ENCODE measurements at places on chromosomes 16 and 17.

DNA sequence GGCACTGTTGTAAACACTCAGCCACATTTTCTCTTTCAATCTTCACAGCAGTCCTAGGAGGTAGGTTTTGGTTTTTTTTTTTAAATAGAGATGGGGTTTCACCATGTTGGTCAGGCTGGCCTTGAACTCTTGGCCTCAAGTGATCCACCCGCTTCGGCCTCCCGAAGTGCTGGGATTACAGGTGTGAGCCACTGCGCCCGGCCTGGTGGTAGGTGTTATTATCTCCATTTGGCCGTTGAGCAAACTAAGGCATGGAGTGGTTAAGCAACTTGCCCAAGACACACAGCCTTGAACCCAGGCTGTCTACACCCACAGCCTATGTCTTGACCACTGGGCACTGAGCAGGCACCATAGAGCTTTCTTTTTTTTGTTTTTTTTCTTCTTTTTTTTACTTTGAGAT, 8.6 kb downstream of the SGCA start:
- no peak for DNase-seq

DNA sequence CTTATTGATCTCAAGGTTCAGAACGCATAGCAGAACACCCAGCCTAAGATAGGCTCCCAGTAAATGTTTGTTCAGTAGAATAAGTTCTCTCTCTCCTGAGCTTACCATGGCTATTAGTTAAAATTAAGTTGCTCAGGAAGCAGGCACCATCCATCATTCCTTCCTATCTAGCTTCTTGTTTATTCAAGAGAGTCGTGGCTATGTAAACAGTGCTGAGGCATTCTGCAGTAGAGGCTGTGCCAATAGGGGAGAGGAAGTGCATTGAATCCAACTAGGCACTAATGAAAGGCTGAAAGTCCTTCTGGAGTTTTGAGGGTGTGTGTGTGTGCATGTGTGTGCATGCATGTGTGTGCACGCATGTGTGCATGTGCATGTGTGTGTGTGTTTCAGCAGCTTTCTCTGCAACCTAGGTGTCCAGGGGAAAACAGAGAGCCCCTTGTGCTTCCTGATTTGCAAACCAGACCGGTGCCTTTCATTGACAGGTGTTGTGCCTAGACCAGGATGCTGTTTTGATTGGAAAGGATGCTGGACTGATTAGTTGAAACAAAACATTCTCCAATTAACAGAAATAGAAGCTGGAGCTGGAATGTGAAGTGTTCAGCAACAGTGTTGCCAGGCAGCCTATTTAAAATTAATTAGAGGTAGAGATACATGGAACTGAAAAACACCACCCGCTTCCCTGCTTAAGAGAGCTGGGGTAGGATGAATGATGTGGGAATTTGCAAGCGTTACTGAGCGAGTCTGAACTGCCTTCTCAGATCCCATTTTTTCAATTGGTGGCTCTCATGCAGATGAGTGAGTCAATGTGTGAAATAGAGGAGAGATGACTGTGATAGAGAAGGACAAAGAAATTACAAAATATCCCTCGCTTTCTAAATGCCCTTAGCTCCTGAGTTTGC, 103.3 kb upstream of the CLEC3A start:
- DNase-seq = no peak

DNA sequence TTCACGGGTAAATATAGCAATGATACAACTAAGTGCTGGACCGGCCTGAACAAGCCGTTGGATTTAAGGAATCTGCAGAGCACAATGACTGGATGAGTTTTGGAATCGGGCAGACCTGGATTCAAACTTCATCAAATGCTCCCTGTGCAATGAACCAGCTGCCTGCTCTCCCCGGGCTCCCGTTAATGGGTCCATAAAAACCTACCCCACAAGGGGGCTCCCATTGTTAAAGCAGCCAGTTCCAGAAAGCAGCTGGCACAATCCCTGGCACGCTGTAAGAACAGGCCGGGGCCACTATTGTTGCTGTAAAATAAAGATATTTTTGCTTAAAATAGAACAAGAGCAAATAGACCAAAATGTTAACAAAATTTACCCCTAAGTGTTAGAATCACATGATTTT, 131.9 kb downstream of the C16orf95 start:
- no peak for DNase-seq

DNA sequence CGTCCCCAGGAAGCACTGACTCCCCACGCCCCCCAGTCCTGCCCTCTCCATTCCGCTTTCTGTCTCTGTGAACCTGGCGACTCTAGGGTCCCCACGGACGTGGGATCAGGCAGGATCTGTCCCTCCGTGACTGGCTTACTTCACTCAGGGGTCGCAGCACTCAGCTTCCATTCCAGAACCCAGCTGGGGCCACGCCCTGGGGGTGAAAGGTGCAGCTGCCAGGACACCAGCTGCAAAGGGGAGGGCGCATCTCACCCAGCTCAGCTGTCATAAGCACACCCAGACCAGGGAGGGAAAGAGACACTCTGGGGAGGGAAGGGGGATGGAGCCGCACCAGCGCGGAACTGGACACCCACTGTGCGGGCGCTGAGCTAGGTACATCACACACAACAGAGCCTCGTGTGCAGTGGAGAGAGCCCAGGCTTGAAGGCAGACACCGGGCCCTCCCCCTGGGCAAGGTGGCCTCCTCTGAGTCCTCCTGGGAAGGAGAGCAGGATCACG, 18.5 kb upstream of the HEXD start:
- no peak for DNase-seq

DNA sequence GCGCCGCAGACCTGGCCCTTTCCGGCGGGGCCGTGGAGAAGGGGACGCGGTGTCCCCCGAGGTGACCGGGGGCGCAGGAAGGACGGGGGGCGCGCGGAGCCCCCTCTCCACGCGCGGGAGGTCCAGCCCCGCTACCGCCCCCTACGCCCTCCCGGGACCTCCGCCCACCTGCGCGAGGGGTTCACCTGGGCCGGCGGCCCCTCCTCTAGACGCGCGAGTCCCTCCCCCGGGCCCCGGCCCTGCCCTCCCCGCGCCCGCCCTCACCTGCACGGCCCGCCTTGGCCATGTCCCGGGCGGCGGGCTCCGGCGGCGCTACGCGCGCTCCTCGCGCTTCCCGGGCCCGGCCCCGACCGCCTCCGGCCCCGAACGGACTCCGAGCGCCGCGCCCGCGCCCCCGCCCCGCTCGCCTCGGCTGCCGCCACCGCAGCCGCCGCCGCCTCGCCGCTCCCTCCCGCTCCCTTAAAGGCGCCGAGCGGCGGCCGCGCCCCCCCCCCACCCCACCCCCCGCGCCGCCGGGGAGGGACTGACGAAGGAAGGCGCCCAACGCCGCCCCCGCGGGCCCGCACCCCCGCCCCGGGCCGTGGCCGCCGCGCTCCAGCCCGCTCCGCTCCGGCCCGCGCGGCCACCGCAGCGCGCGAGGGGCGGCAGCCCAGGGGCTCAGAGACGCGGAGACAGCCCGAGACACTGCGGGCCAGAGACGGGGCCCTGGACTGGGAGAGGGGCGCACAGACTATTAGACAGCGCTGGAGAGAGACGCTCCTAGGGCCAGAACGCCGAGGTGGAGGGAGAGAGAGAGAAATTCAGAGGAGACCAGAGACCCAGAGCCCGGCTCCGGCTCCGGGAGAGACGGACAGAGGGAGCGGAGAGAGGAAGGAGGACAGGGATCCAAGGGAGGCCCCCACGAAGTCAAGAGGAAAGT, at the start of gene PITPNM3:
PITPNM3 (minus strand) TSS at position 435 of the 919 bp plus-strand sequence; CDS start at position 286, 149 bp downstream.
- DNase-seq = peak; percentile 43

DNA sequence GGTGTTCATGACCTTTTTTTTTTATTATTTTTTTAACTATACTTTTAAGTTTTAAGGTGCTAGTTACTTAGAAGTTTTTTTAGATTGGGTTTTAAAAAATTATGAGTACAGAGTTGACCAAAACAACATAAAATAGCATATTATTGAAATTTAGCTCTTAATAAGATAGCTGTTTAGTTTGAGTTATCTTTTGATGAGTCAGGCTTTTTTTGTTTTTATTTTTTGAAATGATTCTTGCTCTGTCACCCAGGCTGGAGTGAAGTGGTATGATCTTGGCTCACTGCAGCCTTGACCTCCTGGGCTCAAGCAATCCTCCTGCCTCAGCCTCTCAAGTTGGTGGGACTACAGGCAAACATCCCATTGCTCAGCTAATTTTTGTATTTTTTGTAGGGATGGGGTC, 13.6 kb downstream of the ZNF750 start:
- DNase-seq = no peak

- no peak for DNase-seq
Observed at GRCh38 chr17:45871718-45872117, 22.6 kb upstream of the MAPT start.

DNA sequence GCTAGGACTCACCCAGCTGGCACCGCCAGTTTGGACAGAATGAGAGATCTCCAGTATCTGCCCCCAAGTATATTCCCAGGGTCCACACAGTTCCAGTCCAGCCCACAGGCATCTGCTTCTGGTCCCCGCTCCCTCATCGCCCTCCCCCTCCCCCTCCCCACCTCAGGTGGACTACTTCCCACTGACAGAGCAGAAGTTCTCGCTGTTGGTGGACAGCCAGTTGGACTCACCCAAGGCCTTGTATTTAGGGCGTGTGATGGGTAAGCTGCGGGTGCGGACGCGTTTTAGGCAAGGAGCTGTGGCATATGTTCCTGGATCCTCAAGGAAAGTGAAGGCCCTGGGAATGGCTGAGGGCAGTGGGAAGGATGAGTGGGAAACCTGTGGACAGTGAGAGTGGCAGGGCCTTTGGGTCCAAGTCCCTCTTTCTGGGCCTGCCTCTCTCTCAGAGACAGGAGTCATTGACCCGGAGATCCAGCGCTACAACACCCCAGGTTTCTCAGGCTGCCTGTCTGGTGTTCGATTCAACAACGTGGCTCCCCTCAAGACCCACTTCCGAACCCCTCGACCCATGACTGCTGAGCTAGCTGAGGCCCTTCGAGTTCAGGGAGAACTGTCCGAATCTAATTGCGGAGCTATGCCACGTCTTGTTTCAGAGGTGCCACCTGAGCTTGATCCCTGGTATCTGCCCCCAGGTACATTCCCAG, 14.9 kb downstream of the CNTNAP1 start:
- DNase-seq = no peak

GRCh38 chr16:23941025-23941424, 105.2 kb downstream of the PRKCB start:
- no peak for DNase-seq

- no peak for DNase-seq
Observed at GRCh38 chr17:45429339-45430005, 3.2 kb downstream of the ARHGAP27 start.

GRCh38 chr17:33463887-33464286, 170.8 kb upstream of the ASIC2 start:
- DNase-seq = no peak

GRCh38 chr17:70270554-70270953, 101.2 kb downstream of the KCNJ2 start:
- DNase-seq = peak; percentile 39

DNA sequence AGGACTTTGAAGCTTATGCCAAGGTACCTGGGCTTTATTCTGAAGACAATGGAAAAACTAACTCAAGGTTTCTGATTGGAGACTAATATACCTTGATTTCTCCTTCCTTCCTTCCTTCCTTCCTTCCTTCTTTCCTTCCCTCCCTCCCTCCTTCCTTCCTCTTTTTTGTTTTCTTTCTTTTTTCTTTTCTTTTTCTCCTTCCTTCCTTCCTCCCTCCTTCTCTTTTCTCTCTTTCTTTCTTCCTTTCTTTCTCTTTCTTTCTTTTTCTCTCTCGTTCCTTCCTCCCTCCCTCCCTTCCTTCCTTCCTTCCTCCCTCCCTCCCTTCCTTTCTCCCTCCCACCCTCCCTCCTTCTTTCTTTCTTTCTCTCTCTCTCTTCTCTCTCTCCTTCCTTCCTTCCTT, 98.6 kb upstream of the AXIN2 start:
- DNase-seq = no peak

GRCh38 chr17:55661256-55661758, 61.4 kb downstream of the TMEM100 start:
- no peak for DNase-seq

GRCh38 chr17:71099003-71099714, 929.8 kb downstream of the KCNJ2 start:
- DNase-seq = no peak

DNA sequence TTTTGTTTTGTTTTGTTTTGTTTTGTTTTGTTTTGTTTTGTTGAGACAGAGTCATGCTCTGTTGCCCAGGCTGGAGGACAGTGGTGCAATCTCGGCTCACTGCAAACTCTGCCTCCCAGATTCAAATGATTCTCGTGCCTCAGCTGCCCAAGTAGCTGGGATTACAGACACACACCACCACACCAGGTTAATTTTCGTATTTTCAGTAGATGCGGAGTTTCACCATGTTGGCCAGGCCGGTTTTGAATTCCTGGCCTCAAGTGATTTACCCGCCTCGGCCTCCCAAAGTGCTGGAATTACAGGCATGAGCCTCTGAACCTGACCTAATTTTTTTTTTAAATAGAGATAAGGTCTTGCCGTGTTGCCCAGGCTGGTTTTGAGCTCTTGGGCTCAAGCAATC, 46.5 kb downstream of the CACNG3 start:
- DNase-seq = no peak

DNA sequence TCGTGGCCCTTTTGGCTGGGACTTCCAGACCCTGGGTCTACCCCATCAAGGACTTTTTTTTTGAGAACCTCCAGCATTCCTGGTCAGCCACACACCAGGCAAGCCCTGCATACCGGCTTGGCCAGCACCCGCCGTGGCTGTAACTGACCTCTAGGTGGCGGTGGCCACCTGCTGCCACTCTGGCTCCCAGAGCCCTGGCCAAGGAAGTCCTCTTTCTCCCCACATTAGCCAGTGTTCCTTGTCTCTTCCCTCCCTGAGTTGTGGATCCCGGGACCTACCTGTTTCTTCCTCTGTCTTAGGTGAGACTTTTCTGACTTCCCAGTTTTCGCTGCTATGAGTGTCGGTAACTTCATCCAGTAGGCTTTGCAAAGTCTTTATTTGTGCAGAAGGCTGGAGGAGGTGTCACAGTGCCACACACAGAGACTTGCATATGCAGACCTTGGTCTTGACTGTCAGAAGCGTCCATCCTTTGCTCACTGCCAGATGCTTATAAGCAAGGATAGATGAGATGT, 348.3 kb downstream of the CPPED1 start:
- DNase-seq = peak; percentile 25

GRCh38 chr16:10076037-10076436, 106.2 kb downstream of the GRIN2A start:
- no peak for DNase-seq

DNA sequence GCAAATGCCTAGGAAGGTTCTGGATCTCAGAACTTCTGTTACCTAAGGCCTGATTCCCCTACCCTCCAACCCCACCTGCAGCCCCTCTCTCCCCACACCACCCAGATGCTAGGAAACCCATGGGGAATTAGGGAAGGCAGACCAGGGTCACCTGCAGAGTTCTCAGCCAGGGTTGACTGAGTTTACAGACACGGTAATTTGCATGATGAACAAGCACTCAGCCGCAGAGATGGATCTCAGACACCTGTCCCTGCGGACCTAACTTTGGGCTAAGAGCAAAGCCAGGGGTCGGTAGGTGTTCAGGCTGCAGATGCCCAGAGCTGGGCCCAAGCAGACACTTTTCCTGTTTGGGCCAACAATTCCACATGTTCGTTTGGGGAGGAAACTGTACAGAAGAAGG, 2.9 kb downstream of the ABI3 start:
- no peak for DNase-seq

DNA sequence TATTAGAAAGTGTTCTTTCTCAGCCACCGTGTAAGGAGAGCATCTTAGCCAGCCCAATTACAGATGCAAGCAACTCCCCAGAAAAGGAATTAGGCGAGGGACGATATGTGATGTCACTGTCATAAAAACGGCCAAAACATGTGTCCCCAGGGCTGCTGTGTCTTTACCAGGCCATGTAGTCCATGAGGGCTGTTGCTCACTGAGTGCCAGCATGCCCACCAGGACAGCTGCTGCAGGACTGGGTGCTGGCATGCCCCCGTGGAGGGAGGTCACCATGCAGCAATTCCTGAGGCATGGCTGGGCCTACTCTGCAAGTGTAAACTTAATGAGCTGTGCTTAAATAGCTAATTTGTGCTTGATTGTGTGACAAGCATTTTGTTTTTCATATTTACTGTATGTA, 156.9 kb downstream of the LGALS9B start:
- no peak for DNase-seq

All from epithelial cell of esophagus (primary cell).